ENCODE measurements at places on chromosomes 11 and 22.
A peak's percentile ranks its signal among the peaks of the same experiment; 100 is the strongest.

DNA sequence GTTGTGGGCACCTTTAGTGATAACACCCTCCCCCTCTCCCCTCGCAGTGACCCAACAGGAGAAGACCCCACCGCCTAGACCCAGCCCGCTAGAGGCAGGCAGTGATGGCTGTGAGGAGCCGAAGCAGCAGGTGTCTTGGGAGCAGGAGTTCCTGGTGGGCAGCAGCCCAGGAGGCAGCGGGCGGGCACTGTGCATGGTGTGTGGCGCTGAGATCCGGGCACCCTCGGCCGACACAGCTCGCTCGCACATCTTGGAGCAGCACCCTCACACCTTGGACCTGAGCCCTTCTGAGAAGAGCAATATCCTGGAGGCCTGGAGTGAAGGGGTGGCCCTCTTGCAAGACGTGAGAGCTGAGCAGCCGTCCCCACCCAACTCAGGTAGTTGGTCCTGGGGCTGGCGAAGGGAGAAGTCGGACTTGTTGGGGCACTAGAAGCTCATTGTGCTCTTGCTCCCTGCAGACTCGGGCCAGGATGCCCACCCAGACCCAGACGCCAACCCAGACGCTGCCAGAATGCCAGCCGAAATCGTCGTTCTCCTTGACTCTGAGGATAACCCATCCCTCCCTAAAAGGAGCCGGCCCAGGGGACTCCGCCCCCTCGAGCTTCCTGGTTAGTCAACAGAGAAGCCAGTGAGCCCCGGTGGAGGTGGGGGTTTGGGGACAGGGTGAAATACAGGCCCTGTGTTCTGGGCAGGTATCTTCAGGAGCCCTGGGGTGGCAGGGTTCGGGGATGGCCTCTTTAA is 4.7 kb downstream of the SPINDOC start:
- no peak for DNase-seq

- DNase-seq, result peak; percentile 40
These were observed 2.6 kb upstream of the GCAT start for GRCh38 chr22:37804881-37805809.

GRCh38 chr11:111327908-111328624 is 29.7 kb downstream of the POU2AF3 start:
- DNase-seq, result no peak

DNA sequence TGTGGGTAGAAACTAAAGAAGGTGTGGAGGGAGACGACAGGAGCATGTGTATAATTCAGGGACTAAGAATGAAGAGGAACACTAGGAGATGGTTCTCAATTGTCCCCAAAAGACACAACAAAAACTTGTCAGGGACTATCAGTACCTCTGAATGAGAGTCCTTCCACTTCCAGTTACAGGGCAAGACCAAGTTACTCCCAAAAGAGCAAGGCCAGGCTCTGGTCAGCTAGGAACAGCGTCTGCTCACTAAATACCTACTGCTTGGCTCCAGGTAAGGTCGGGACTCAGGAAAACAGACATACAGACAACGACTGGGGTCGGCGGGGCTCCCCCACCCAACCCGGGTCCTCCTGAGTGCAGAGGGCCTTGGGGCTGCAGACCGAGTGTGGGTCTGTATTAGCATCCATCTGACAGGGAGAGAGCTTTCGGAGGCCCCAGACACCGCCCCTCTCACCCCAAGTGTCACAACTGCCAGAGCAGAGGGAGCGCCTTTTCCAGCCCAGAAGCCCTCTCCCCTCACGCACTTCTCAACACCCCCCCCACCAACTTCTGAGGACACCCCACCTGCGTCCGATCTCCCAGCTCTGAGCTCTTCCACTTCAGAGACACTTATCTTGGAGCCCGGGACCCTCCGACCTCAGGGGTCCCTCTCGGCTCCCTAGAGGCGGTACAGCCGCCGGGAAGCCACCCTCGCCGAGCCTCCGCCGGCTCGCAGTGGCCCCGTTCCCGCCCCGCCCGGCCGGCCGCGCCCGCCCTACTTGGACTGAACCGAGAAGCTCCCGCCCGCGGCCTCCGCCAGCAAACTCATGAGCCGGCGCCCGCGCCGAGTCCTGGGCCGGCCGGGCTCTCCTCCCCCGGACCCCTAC is 522 bp downstream of the RHOG start:
- no peak for DNase-seq

GRCh38 chr11:31881825-31882224 is 70.7 kb upstream of the PAX6 start:
- no peak for DNase-seq

DNA sequence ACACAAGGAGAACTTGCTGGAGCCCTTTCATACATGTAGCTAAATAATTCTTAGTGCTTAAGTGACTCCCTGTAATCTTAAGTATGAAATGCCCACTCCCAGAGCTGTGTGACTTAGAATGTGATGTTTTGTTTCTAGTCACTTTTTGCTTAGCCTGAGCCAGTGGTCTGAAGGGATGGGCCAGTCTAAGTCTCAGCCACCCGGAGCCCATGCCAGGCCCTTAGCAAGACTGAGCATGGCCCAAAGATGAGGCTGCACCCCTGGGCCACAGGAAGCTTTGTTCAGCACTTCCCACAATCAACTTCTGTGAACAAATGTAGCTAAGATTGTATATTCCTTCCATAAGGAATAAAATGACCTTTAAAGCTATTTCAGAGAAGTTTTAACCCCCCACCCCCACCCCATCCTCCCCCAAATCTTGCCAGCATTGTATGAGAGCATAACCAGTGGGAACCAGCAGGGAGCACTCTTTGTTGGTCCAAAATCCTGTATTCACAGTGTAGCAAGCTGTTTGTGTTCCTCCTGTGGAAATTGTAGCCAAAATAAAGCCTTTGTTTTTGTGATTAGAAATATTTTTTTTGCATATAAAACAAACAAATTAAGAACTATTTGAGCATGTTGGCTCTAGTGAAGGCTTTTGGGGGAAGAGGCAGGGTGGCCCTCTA is 73.8 kb upstream of the GAL start:
- DNase-seq, result no peak

GRCh38 chr22:21755851-21756284 is 20.3 kb upstream of the YPEL1 start:
- DNase-seq, result no peak

DNA sequence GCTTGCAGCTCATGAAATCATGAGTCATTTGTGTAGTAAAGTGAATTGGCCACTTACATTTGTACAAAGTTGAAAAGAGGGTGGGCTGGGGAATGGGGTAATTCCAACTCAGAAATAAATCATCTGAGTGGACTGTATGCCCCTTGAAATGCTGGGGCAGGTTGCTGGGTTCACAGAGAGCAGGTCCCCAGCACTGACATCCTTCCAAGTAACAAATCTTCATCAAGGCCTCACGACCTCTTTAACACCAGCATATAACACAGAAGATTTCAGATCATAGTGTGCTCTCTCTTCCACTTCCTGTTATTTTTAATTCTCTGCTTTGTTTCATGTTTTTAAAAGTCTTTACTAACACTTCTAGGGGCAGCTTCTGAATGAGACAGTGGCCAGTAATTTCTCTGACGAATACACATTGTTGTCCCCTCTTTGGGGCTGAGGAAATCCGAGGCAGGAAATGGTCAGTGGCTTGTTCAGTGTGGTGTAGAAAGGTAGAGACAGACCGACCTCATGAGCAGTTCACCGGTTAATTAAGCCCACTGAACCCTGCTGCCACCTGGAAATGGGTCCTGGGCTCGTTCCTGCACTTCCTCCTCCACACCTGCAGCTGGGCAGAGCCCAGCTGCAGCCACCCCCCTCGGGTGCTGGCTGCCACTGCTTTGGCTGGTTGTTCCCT is 127.7 kb downstream of the MAML2 start:
- no peak for DNase-seq

GRCh38 chr22:50581950-50582492 is 628 bp downstream of the CHKB start:
- DNase-seq, result no peak

GRCh38 chr11:133956650-133957633 is at the start of gene IGSF9B:
TSS of gene IGSF9B (minus strand) at chr11:133956968. CDS start at chr11:133956754, 214 bp downstream.
- DNase-seq, result peak; percentile 74

- no peak for DNase-seq
These were observed 9.4 kb downstream of the A4GALT start for GRCh38 chr22:42711281-42711731.

DNA sequence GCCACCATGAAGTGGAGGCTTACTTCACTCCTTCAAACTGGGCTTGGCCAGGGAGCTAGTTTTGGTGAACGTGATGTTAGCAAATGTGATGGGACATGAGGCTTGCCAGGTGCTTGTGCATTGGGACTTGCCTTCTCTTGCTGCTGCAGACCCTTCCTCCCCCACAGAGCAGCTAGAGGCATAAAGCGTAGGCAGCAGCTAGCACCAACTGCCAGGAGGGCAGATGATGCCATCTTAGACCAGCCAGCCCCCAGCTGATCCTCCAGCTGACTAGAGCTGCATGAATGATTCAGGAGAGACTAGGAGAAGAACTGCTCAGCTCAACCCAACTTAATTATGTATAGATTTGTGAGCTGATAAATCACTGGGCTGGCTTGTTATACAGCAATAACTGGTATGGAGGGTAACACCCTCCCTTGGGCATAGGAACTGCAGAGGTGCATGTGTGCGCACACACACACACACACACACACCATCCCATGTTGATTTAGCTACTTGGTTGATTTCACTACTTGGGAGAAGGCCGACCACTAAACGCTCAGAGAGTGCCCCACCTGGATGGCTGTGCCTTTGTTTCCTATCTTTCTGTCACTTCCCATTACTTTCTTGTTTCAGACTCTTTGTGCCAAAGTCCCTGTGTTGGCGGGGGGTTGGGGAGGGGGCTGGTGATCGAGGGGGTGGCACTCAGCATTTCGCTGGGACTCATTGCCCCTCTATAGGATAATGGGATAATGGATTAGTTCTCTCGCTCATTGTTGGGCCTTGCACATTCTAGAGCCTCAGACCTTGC is 202.8 kb downstream of the ADAMTS15 start:
- no peak for DNase-seq

GRCh38 chr11:120178561-120179056 is 32.2 kb upstream of the OAF start:
- DNase-seq, result no peak

DNA sequence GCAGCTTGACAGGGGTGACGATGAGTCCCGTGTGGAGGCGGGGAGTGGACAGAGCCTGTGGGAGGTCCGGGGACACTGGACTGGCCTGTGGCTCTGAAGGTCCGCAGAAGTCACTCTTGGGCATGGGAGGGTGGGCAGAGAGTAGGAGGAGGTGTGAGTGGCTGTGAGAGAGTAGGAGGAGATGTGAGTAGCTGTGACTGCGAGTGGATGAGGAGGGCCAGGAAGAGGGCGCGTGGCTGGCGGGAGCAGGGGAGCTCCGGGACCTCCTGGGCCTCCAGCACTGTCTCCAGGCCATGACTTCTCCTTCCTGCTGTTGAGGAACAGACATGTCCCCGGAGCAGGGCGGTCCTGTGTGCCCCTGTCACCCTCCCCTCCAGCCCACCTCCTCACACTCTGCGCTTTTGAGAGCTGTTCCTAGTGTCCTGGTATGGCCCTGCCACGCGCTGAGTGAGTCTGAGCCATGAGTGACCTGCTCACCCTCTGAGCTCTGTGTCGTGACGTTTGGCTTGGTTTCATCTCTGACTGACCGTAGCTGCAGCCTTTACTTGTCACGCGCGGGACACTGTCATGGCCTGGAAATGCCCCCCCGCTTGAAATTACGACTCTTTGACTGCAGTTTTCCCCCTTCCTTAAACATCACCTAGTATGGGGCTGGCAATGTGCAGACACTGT is 391.5 kb downstream of the TBC1D22A start:
- no peak for DNase-seq

- no peak for DNase-seq
These were observed 804.9 kb downstream of the BRD1 start for GRCh38 chr22:49022816-49023160.

GRCh38 chr11:130422251-130422995 is 6.0 kb downstream of the ADAMTS8 start:
- no peak for DNase-seq

DNA sequence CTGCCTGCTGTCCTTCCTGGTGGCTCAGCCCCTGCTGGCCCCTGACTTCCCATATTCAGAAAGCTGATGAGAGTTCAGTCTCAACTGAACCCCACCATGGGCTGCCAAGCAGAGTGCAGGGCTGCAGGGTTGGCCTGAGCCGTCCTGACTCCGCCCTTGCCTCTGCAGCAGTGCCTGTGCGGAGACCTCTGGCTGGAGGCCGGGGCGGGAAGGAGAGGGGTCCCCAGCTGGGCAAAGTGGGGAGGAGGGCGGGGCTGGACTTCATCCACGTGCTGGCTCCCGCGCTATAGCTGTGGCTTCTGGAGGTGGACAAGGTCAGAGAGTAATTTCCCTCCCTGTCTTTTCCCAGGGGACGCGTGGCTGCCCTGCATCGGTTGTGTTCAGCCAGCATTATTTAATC is 13.6 kb downstream of the GLB1L3 start:
- no peak for DNase-seq

DNA sequence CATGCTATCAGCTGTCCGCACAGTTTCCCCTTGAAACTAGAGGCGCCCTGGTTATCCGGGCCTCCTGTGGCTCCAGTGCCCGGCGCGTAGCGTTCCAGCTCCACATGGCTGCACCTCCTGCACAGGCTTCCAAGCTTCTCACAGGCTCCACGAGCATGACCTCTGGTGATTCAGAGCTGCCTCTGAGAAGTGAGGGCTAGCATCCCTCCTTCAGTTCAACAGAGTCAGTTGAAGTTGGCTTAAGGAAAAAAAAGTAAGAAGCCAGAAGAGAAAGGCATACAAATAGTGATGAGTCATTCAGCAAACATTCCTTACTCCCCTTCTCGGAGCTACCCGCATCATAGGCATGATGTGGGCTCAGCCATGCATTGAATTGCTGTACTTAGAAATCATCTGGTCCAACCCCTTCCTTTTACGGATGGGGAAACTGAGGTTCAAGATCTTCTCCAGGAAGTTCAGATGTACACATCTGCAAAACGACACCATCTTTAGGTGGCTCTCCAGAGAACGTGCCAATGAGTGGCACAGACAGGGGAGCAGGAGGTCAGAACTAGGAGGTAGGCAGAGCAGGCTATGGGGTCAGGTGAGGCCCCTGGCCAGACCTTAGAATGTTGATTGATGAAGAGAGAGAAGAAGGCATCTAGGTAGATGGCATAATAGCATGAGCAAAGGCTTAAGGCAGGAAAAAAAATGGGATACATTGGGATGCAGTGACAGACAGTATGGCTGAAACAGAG is 216.3 kb upstream of the TBCEL start:
- DNase-seq, result no peak

DNA sequence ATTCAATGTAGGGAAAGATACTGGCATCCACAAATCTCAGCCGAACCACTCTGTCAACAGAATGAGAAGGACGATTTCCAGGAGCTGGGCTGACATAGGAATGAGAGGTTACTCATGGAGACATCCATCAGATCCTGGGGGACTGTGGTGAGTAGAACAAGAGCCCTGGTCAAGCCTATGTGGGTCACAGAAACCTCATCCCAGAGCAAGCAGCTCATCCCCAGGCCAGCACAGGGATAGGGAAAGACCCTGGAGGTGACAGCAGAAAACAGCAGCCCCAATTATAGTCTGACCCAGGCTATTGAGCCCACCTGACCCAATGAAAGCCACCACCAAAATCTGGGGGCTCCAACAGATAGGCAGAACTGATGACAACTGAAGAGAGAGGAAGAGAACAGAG is 128.0 kb upstream of the SERPIND1 start:
- DNase-seq, result no peak
